CD8-positive, alpha-beta memory T cell (primary cell): ENCODE measurements at places on chromosomes 16 and 17. TPM values are rescaled to one million over a fixed set of nuclear protein-coding genes. Genes with fewer than 3 reads are reported as not detected.

DNA sequence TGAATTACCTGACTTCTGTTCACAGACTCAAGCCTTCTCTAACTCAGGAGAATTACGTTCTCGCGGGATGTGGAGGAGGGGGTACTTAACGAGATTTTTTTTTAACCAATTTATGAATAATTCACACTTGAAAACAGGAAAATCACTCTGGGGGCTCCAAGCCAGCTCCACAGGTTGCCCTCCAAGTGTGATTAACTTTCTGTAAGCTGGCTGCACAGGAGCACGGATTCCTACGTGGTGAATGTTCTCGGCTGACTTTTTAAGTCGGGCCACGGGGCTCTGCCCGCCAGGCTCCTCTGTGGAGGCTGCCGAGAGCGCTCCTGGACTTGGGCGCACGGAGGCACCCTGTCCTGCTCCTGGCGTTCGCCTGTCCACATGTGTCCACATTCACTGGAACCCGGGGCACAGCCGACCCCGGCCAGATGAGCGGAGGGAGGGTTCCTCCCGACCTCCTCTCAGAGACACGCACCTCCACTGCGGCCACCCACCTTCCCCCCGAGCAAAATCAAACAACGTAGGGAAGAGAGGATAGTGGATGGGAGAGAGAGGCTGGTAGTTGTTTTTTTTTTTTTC, 147.1 kb upstream of the CHMP6 start:
- DNase-seq = no peak

GRCh38 chr17:49390548-49391324, 23.9 kb downstream of the PHB1 start:
- no peak for DNase-seq

LHX1 gene
- 0.51 TPM for total RNA-seq

TPSAB1 gene
- not detected for total RNA-seq

GRCh38 chr17:27455914-27456680, at the start of gene KSR1:
Gene KSR1 (plus strand): TSS chr17:27456448. CDS start chr17:27456644, 196 bp downstream.
- DNase-seq = peak; percentile 77

- no peak for DNase-seq
Observed at GRCh38 chr17:21711182-21711581, 18.9 kb downstream of the KCNJ18 start.

DNA sequence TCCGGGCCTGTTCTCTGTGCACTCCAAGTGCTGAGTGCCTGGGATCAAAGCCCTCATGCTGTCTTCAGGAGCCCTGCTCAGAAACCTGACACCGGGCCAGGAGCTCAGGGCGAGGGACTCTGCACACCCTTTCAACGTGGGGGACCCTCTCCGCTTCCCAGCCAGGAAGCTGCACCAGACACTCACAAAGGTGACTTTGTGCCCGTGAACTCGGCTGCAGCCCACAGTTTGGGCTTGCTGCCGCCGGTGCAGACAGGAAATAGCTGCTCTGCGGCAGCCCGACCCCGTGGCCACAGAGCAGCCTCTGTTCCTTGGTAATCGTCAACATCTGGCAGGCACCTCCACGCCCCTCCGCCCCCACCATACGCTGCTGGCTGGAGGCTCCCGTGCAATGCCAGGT, 93.4 kb upstream of the METRNL start:
- peak; percentile 71 for DNase-seq

RAPGEFL1 gene
- 6.3 TPM for total RNA-seq

DNA sequence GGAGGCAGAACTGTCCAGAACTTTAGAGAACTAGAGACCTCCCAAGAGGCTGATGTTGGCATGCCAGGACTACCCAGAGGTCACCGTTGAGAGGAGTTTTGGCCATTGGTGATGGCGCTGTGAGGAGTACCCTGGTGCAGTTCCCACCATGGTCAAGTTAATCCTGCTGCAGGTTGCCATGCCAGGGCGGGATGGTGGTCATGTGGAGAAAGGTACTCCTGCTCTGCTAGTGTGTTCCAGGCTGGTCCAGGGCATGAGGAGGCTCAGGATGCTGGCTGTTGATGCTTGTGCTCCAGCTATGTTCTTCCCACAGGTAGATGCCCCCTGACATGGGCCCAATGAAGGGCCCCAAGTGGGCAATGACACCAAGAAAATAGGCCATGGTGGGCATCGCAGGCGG, 4.1 kb upstream of the PHF12 start:
- DNase-seq = no peak

DNA sequence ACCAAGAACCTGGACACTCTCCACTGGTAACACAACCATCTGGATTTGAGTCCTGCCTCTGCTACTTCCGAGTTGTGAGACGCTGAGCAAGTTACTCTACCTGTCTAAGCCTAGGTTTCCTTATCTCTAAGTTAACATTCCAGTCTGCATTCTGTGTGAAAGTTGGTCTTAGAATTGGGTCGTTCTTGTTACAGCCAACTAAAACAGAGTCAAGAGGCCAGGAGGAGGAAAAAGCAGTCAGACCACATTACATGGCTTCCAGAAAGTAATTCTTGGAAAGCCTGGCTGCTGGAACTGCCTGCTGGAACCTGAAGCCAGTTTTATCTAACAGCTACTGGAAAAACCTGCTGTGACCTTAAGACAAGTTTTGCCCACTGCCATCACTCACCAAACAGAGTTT, 38.4 kb upstream of the XYLT1 start:
- DNase-seq = no peak

STAC2 gene
- total RNA-seq = not detected

GRCh38 chr16:75304521-75305363, 53.3 kb upstream of the BCAR1 start:
- no peak for DNase-seq

GRCh38 chr17:8856869-8857575, 10.5 kb downstream of the PIK3R6 start:
- DNase-seq = no peak

- DNase-seq = no peak
Observed at GRCh38 chr17:50257676-50258224, 16.5 kb upstream of the TMEM92 start.

- DNase-seq = no peak
Observed at GRCh38 chr17:47304186-47304585, 19.6 kb upstream of the EFCAB13 start.

- peak; percentile 91 for DNase-seq
Observed at GRCh38 chr16:87853411-87854052, 15.8 kb downstream of the SLC7A5 start.

DNA sequence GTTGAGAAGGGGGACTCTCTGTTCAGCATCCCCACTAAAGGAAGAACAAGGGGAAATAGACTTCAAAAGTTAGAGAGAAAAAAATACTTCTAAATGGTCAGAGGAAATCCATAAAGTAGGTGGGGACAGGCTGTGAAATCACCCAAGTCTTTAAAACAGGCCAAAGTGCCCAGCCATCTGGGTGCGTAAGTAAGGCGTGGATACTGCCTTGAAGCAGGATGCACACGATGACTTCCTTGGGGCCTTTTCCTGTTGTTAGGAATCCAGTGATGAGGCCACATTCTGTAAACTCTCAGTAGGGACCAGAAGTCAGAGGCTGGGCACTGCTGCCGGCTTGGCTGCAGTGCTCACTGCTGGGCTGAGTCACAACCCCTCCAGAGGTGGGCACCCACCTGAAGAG, 9.2 kb downstream of the AXIN2 start:
- no peak for DNase-seq

DNA sequence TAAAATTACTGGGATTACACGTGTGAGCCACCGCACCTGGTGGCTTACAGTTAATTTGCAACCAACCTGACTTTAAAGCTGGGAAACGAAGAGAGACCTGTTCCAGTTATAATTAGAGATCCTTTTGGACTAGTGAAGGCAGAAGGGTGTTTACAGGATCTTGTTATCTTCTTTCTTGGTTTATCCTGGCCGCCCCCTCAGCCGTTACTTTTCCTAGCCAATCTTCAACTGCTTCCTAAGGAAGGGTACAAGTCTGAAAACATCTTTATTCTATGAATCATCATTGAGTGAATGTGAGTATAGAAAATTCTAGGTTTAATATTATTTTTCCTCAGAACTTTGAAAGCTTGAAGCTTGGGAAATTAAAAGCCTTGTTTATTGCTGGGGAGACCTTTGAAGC, 286.5 kb downstream of the SLC39A11 start:
- DNase-seq = no peak

NDEL1 gene
- total RNA-seq = 57.1 TPM

SMTNL2 gene
- not detected for total RNA-seq

- DNase-seq = no peak
Observed at GRCh38 chr16:73956587-73957494, 339.8 kb upstream of the PSMD7 start.

GRCh38 chr16:90026135-90026534, 6.9 kb upstream of the DBNDD1 start:
- DNase-seq = no peak

POLR2C gene
- total RNA-seq = 92.3 TPM

DNA sequence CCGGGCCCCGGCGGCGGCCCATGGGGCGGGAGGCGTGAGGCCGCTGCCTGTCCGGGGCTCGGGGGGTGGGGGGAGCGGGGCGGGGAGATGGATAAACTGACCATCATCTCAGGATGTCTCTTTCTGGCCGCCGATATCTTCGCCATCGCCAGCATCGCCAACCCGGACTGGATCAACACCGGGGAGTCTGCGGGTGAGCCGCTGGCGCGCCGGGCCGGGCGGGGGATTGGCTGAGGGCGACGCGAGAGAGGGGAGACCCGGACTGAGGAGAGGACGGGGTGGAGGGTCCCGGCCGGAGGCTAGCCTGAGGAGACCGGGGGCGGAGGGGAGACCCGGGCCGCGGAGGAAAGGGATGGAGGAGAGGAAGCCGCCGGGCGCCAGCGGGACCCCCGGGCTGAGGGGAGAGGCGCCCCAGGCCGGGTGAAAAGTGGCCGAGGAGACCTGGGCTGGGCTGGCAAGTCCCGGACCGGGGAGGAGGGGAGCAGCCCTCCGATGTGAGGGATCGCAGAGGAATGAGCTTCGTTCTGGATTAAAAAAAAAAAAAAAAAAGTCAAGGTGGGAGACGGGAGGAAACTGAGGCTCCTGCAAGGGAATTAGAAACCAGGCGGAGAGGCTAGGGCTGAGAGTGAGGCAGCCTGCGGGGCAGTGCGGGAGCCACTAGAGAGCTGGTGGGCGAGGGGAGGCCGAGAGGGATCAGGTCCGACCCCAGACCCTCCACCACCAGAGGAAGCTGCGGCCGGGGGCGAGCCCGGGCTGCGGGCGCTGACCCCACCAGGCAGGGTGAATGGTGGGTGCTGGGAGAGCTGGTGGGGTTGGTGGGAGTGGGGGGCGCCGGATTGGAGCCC, 526 bp downstream of the MOSMO start:
- peak; percentile 6 for DNase-seq

TMEM98 gene
- total RNA-seq = 0.26 TPM

DNA sequence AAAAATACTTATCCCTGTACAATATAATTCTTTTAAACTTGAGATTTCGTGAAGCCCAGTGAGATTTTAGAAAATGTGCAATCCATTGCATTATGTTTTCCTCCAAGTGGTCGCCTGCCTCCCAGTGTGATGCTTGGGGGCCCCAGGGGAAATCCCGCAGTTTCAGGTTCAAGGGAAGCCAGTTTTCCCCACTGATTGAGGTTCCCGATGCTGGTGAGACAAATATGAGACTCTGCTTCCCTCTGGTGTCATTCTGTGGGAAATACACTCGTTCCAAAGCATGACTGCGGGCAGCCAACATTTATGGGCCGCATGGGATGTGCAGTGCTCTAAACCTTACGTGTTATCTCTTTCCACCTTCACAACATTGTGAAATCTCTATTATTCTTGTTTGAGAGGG, 200.8 kb downstream of the PRKCB start:
- DNase-seq = no peak

GRCh38 chr17:4033751-4034251, 69.6 kb upstream of the ATP2A3 start:
- no peak for DNase-seq

- no peak for DNase-seq
Observed at GRCh38 chr17:72576289-72576759, 455.5 kb downstream of the SOX9 start.

GRCh38 chr17:34709158-34709754, 129.9 kb downstream of the TMEM132E start:
- no peak for DNase-seq

- no peak for DNase-seq
Observed at GRCh38 chr17:19886116-19886515, 18.4 kb upstream of the ULK2 start.

GRCh38 chr17:71632328-71632727, 488.5 kb upstream of the SOX9 start:
- no peak for DNase-seq
